ENCODE measurements at places on chromosomes 6 and 20.

DNA sequence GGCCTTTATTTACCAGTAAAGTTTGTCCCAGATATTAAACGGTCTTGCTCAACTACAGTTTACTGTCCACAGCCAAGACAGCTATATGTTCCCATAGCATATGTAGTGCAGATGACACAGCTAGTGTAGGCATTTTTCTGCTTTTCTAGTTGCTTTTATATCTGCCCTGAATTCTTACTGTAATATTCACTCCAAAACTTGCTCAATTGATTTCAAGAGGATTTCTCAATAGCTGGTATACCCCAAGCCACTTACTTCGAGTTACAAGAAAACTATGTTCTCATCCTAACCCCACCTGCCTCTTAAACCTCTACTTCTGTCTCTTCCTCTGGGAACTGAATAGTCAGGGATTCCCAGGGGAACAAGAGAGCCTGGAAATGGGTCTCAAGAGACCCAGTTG, 18.9 kb upstream of the ROS1 start:
- DNase-seq = no peak

- no peak for DNase-seq
Measured at GRCh38 chr20:995170-995569, 6.9 kb downstream of the RSPO4 start.

DNA sequence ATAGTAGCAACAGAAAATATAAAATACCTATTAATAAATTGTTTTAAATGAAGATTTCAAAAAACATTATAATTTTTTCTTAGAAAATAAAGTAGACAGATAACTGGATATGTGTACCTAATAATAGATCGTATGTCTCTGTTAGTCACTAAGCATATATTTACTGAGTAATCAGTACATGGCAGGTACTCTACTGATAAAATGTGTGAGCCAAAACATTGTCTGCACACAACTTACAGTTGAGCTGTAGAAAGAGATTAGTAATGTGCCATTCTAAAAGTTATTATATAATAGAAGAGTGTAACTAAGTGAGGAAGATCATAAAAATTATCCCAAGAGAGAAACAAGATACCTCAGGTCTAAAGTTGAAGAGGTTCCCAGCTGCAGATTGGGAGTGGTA, 929.9 kb upstream of the EPHA7 start:
- DNase-seq = peak; percentile 82

- no peak for DNase-seq
Measured at GRCh38 chr6:85078058-85078457, 313.7 kb upstream of the TBX18 start.

- DNase-seq = no peak
Measured at GRCh38 chr20:2751878-2752566, 48.4 kb downstream of the CPXM1 start.

- no peak for DNase-seq
Measured at GRCh38 chr6:146985111-146985510, 219.1 kb upstream of the STXBP5 start.

DNA sequence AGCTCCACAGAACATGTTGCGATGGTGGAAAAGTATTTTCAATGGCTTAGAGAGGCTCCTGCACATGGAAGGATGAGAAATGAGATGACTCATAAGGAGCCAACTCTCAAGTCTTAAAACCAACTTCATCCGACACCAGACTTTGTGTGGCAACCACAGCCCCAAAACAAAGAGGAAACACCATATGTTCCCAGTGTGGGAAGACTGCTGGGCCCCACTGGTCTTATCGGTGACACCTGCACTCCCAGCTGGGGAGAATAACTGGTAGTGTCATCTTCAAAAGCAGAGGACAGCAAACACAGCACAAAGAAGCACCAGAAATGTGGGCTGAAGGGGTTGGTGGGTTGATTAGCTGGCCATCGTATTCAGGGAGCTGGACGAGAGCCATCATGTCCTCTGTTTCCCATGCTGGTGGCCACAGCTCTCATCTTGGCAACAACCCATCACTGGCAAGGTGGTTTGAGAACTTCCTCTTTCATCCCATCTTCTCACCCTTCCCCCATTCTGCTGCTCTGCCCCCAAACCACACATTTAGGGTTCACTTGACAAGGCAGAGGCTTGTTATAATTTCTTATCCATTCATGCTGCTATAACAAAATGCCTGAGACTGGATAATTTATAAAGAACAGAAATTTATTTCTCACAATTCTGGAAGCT, 46.0 kb upstream of the TASP1 start:
- DNase-seq = no peak

GRCh38 chr6:132623106-132623845, 799 bp downstream of the TAAR2 start:
- no peak for DNase-seq

- peak; percentile 85 for DNase-seq
Measured at GRCh38 chr6:22149501-22150367, 147.1 kb downstream of the PRL start.

DNA sequence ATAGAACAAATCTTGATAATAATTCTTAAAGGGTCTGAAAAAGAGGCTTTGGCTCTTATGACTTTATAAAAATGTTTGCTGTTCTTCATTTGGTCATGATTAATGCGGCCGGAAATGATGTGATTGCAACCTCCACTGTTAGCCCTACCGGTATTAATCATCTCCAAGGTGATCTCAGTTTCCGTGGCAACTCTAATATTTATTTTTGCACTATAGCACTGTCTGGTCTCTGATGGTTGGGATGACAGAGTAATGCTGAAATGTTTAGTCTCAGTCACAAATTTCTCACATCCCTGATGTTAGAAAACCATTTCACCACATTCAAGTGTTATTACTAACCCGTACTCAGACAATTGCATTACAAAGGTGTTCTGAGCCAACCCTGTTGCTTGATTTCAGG, 87.4 kb downstream of the TMEM200A start:
- no peak for DNase-seq

DNA sequence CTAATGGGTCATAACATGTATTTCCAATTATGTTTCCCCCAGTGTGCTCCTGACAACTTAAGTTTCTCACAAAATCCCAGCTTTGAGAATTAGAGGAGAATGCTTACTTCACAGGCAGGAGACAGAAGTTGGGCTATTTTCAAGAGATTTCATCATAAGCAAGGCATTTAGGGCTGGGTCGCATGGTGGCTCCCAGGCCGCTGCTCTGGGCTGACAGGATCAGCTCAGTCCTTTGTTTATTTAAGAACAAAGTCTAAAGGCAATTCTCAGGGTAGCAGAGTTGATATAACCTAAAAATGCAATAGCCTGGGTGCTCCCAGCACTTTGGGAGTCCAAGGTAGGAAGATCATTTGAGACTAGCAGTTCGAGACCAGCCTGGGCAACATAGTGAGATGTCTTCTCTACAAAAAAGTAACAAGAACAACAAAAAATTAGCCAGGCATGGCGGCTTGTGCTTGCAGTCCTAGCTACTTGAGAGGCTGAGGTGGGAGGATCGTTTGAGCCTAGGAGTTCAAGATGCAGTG, 10.9 kb downstream of the FOXQ1 start:
- no peak for DNase-seq

GRCh38 chr6:104325341-104326172, 534.2 kb downstream of the HACE1 start:
- DNase-seq = no peak

DNA sequence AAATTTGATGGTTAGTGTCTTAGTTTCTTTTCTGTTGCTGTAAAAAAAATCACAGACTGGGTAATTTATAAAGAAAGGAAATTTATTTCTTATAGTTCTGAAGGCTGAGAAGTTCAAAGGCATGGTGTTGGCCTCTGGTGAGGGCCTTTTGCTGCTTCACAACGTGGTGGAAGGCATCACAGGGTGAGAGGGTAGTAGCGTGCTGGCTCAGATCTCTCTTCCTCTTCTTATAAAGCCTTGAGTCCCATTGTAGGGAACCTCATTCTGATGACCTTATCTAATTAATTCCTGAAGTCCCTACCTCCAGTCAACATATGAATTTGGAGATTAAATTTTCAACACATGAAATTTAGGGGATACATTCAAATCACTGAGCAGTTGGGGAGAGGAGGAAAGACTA, 62.0 kb downstream of the ARID1B start:
- no peak for DNase-seq

GRCh38 chr6:155411154-155412052, 44.2 kb downstream of the NOX3 start:
- no peak for DNase-seq

DNA sequence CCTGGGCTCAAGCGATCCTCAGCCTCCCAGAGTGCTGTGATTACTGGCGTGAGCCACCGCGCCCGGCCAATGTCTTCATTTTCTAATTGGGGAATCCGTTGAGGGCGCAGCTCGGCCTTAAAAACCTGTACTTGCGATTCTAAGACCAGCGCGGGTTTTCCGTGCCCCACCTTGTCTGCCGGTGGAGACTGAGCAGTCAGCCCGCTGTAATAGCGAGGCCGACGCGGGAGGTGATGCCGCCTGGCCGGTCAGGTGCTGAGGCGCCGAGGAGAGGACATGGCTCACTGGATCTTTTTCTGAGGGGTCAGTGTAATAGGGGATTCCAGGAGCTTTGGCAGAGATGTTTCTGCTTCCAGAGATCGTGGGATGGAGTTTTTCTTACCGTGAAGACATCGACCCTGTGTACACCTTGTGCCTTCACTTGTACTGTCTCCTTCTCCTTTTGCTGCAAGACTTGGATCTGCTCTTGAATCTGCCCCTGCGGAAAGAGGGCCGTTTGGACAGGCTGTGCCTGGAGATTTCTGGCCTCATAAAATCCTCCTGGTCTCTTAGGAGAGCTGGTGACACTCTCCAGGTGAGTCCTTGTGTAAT, 1.5 kb downstream of the TRIM31 start:
- DNase-seq = no peak

DNA sequence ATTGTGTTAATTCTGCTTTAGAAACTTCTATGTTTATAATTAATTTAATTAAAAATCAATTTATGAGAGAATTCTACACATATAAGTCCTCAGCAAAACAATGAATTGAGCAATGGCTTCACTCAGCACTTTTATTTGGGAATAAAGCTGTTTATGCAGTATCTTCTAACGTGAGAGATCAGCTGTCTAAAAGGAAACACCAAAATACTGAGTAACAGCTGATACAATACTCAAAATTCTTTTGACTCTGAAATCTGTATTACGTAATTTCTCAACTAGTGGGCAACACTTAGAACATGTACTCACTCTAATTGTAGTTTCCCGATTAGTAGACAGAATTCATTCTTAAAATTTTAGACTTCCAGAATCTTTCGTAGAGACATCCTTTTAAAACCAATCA, 49.8 kb downstream of the MAP3K7 start:
- no peak for DNase-seq

GRCh38 chr20:37533154-37533715, 5.6 kb upstream of the BLCAP start:
- DNase-seq = no peak

GRCh38 chr6:56916849-56917551, 37.9 kb upstream of the BEND6 start:
- DNase-seq = no peak

DNA sequence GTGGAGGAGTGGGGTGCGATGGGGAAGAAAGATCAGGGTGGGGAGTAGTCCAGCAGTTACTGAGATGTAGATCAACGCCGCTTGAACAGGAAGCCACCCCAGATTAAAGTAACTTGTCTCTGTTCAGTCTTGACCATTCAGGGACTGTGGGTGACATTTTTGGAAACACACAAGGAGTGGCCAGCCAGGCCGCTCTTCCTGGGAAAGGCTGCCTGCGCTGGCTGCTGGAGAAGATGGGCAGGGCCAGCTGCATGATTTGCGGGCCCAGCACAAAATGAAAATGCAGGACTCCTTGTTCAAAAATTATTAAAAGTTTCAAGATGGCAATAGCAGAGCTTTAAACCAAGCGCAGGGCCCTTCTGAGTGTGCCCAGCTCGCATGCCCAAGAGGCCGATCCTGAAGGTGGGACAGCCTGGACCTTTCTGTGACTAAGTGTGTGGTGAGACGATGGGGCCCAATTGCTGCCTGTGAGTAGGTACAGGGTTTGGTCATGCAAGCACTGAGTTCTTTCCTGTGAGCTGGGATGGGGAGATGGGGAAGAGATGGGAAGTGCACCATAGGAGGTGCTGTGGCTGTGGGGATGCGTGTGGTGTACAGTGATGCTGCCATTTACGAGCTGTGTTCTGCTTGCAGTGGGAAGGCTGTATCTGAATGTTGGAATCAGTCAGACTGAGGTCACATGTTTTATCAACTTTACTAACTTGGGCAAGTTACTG, 51.3 kb downstream of the DAAM2 start:
- DNase-seq = no peak

DNA sequence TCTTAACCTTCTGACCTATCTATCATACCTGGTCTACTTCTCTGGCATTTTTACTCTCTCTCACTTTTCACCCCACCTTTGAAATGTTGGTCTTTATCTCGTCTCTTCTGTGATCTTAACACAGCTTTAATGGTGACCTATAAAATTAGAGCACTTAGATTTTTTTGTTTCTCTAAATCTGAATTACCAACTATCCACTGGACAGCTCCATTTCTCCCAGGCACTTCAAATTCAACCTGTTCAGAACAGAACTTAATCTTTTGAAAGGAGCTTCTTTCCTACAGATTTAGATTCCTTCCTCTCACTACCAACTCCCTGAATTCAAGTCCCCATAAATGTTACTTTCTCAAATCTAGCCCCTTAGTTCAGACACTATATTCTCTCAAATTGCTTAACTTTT, 15.0 kb upstream of the MTFR2 start:
- no peak for DNase-seq

DNA sequence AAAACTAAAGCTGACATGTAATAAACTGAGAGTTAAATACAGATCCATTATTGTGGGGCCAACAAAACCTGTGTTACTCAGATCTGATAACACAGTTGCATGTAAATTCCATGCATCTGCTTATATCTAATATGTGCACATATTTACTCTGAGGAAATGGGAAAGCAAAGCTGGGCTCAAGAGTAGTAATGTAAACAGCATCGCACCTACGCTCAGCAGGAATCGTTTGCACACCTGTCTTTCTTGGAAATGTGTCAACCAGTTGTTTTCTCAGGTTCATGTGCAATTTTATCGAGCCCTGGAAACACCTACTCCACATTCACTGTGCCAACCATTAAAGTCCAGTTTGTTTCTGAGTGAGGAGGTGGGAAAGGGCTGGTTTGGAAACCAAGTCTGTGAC, 80.3 kb upstream of the CNKSR3 start:
- peak; percentile 98 for DNase-seq

DNA sequence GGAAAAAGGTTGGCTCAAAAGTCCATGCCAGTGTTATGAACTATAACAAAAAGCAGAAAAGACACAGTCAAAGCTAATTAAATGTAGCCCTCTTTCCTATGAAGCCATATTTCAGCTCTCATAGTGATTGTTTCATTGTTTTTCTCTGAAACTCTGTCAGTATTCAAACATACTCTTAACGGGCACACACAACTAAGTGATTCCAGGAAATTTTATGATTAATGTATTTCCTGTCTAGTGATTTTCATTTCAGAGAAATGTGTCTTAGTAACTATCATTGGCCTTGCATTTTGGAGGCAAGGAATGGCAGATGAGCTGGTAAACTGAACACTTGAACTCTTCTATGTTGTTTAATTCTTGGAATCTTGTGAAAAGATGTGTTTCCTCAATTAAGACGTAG, 68.0 kb downstream of the CLVS2 start:
- no peak for DNase-seq

DNA sequence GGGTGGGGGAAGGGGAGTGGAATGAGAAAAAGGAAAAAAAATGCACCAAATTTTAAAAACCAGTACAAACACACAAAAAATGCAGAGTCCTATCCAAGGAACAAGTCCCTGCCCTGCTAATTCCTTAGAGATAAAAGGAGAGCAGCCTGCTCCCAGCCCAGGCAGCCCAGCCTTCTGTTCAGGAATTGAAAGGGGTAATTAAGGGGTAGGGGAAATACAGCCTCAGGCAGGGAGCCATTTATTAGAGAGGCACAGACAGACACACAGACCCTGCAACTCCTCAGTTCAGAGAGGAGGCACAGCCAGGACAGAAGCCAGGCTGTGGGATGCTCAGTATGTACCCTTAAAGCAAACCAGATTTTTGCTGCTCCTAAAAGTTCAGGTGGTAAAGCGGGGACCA, 137.2 kb downstream of the EYA2 start:
- DNase-seq = no peak
